ENCODE measurements at places on chromosomes 4 and X. TPM values are rescaled to one million over a fixed set of nuclear protein-coding genes. Genes with fewer than 3 reads are reported as not detected.

NUDT11 gene
- total RNA-seq: 7.3 TPM

FRMPD4 gene
- 0.30 TPM for total RNA-seq

CCNA2 gene
- total RNA-seq: 18.4 TPM

MAOB gene
- total RNA-seq: 2.5 TPM

TEC gene
- 5.5 TPM for total RNA-seq

CT45A1 gene
- not detected for total RNA-seq

PRSS12 gene
- total RNA-seq: 13.1 TPM

CNGA2 gene
- total RNA-seq: not detected

BTK gene
- total RNA-seq: 8.2 TPM

RRH gene
- not detected for total RNA-seq

FMR1NB gene
- total RNA-seq: not detected

ABCD1 gene
- 4.0 TPM for total RNA-seq

AR gene
- 7.5 TPM for total RNA-seq

TMEM154 gene
- 15.0 TPM for total RNA-seq

FAAH2 gene
- 15.8 TPM for total RNA-seq

F11 gene
- total RNA-seq: not detected

MAGEC3 gene
- total RNA-seq: not detected

SOWAHB gene
- 1.7 TPM for total RNA-seq

MAGEA2B gene
- not detected for total RNA-seq

SLC2A9 gene
- 5.0 TPM for total RNA-seq

RPL9 gene
- 4,546 TPM for total RNA-seq

CSAG1 gene
- not detected for total RNA-seq

ARHGEF9 gene
- 17.1 TPM for total RNA-seq

MYOZ2 gene
- 21.2 TPM for total RNA-seq

DMP1 gene
- not detected for total RNA-seq

UNC5C gene
- total RNA-seq: 1.1 TPM

RBMXL3 gene
- not detected for total RNA-seq

TGIF2LX gene
- total RNA-seq: not detected

CNKSR2 gene
- 8.2 TPM for total RNA-seq

CYTL1 gene
- 8.9 TPM for total RNA-seq

FAM47A gene
- total RNA-seq: not detected

CSAG2 gene
- total RNA-seq: not detected

BCORL1 gene
- 5.1 TPM for total RNA-seq

TLR10 gene
- total RNA-seq: 0.59 TPM

SHROOM4 gene
- total RNA-seq: 5.3 TPM

NWD2 gene
- 0.30 TPM for total RNA-seq

SOD3 gene
- 15.2 TPM for total RNA-seq

ADGRL3 gene
- 55.9 TPM for total RNA-seq

VCX3B gene
- not detected for total RNA-seq

CXorf65 gene
- total RNA-seq: not detected

CXXC4 gene
- total RNA-seq: 0.59 TPM

ALB gene
- 0.69 TPM for total RNA-seq

GBA3 gene
- total RNA-seq: 0.30 TPM

BMP15 gene
- total RNA-seq: not detected

PPP2R2C gene
- total RNA-seq: 3.0 TPM

SAGE1 gene
- not detected for total RNA-seq

PITX2 gene
- 10.6 TPM for total RNA-seq

TIMM17B gene
- 15.0 TPM for total RNA-seq
